ENCODE measurements at places on chromosomes 5 and 9.
A peak's percentile ranks its signal among the peaks of the same experiment; 100 is the strongest.

DNA sequence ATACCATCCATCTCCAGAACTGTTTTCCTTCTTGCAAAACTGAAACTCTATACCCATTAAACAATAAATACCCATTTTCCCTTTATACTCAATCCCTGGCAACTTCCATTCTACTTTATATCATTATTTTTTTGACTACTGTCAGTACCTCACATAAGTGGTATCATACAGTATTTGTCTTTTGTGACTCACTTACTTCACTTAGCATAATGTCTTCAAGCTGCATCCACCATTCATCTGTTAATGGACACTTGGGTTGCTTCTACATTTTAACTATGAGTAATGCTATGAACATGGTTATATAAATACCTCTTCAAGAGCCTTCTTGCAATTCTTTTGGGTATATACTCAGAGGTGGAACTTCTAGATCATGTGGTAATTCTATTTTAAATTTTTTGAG lies 11.6 kb upstream of the TYRP1 start:
- no peak for DNase-seq

- no peak for DNase-seq
These were observed 95.8 kb upstream of the ADAMTS16 start for GRCh38 chr5:5044247-5044840.

GRCh38 chr5:96538808-96539250 lies 105.8 kb upstream of the PCSK1 start:
- no peak for DNase-seq

DNA sequence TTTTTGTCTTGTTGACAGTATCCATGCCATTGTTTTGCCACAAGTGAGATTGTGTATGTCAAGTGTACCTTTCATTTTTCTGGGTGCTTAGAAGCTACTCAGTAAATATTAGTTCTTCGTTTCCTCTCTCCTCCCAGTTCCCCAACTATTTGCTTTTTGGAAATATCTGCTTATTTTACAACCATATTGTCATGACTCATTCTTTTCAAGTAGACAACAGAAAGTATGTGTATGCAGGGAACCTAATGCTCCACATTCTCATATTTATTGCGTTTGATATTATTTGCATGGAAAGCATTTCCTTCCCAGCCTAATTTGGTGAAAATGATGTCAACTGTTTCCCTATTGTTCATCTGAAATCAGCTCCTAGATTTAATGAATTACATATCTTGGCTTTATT lies 483.7 kb upstream of the RIOK2 start:
- DNase-seq: no peak

- DNase-seq: no peak
These were observed 174.1 kb downstream of the SNX18 start for GRCh38 chr5:54691656-54692055.

DNA sequence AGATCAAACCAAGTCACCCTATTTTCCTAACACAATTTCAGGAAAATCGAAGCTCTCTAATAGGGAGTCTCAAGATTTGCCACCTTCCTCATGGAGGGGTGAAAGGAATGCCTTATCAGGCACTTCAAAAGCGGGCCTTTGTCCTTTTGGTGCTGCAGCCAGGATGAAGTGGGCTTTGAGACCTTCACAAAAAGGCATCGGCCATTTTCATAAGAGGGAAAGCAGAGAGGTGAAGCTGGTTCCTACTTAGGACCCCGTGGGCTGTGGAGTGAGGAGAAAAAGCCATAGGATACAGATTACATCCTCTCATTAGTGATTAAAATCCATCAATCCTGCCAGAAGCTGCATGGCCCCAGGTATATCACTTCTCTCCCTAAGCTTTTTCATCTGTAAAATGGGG lies 859 bp downstream of the CDKN2AIPNL start:
- DNase-seq: no peak

DNA sequence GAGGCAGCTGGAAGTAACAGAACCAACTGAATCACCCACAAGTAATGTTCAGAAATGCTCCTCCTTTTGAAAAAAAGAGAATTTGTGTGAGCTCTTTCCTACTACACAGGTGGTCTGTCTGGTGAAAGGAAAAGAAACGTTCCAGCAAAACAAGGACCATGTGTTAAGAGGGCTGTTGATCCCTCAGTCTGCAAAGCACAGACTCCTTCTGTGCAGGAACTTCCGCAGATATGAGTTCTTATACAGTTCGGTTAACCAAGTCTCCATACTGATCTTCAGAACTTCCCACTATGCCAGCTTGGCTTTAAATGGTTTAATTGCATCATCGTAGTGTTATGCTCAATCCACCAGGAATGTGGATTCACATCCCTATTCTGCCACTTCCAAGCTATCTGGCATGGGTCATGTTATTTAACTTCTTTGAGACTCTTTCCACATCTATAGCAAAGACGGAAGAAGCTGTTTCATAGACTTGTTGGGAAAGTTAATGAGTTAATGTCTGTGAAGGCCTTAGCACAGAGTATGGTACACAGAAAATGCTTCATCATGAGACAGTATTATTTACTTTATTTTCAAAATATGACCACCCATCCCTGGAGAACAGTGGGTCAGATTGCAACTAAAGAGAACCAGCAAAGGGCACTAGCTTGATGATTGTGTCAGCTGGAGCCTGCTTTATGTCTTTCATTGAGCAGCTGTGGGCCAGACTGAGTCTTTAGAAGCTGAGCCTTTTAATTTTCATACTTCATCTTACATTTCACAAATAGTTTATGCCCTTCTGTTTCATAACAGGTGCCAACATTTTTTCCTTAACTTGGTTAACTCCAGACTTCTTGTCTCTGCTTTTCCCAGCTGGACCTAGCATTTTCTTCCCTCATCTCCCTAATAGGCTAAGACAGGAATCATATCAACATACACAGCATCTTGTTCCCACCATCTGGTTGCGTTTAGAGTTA lies 89.9 kb downstream of the MAMDC2 start:
- no peak for DNase-seq

DNA sequence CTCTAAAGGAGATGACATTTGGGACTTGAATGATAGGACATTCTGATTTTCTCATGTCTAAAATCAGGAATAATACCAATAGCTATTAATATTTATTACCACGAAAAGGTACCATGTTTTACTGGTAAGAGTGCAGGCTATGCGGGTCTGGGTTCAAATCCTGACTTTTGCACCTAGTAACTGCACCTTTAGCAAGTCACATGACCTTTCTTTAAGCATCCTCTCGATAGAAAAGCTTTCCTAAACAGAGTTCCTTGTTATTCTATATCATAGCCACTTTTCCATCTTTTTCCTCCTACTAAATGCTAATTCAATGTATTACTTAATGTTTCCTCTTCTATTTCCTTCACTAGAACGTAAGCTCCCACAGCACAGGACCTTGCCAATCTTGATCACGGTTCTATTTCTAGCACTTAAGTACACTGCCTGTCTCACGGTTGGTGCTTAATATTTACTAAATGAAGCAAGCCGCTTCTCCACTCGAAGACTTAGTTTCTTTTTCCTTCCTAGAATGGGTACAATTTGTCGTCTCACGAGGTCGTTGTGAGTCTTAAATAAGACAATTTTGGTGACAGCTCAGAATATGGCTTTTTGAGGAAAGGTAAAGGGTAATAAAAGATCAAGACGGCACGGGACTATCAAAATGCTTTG lies 816 bp downstream of the RBM18 start:
- DNase-seq: no peak

DNA sequence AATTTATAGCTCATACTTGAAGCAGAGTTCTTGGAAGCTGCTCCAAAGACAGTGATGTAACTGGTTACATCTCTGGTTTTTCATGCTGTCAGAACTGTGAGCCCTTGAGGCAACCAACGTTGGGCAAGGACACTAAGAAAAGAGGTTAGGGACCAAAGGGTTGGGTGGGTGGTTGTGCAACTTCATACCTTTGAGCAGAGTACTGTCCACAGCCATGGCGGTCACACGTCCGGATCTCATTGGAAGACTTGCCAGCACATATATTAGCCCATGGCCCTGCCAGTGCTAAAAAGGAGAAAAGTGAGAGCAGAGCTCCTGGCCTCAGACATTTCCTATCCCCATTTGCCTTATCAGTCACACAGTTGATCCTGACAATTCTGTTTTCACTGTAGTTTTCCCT lies 2.1 kb downstream of the LECT2 start:
- no peak for DNase-seq

- no peak for DNase-seq
These were observed 60.8 kb downstream of the SH3TC2 start for GRCh38 chr5:149002053-149002452.

GRCh38 chr9:35664531-35665470 lies at the start of gene ARHGEF39:
Gene ARHGEF39 (minus strand): TSS chr9:35665195. CDS start chr9:35665169, 26 bp downstream.
- DNase-seq: peak; percentile 59

DNA sequence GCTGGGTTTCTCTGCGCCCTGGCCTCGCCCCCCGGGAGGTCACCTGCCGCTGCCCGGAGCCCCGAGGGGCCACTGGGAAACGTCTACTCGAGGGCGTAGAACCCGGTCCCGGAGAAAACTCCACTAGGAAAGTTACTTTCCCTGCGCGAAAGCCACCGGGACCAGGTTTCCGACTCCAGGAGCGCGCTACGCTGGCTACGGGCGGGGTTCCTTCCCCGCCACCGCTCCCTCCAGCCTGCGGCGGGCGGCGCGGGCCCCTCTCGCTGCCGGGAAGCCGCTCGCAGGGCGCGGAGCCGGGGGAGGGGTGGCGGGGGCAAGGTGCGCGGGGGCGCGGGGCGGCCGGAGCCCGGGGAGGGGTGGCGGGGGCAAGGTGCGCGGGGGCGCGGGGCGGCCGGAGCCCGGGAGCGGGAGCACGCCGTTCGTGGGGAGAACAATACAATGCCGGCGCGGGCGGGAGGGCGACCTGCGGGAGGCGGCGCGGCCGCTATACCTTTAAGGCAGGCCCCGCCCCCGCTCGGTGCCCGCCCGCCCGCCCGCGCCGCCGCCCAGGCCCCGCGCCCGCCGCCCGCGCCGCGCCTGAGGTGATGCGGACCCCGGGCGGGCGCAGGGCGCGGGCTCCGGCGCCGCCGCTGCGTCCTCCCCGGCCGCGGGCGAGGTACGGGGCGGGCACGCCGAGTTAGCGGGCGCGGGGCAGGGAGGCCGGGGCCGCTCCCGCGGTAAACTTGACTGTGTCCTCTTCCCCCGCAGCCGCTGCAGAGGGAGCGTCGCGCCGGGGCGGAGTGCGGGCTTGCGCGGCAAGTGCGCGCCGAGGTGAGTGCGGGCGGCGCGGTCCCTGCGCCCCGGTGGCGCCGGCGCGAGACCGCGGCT lies 278.1 kb downstream of the AOPEP start:
- DNase-seq: no peak

GRCh38 chr5:144183254-144183889 lies 12.7 kb downstream of the KCTD16 start:
- no peak for DNase-seq

DNA sequence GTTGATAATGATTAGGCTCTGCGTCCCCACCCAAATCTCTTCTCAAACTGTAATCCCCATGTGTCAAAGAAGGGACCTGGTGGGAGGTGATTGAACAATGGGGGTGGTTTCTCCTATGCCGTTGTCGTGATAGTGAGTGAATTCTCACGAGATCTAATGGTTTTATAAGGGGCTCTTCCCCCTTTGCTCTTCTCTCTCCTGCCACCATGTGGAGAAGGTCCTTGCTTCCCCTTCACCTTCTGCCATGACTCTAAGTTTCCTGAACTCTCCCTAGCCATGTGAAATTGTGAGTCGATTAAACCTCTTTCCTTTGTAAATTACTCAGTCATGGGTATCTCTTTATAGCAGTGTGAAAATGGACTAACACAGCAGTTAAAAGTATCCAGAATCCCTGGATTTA lies 715.2 kb upstream of the DMAC1 start:
- DNase-seq: no peak

DNA sequence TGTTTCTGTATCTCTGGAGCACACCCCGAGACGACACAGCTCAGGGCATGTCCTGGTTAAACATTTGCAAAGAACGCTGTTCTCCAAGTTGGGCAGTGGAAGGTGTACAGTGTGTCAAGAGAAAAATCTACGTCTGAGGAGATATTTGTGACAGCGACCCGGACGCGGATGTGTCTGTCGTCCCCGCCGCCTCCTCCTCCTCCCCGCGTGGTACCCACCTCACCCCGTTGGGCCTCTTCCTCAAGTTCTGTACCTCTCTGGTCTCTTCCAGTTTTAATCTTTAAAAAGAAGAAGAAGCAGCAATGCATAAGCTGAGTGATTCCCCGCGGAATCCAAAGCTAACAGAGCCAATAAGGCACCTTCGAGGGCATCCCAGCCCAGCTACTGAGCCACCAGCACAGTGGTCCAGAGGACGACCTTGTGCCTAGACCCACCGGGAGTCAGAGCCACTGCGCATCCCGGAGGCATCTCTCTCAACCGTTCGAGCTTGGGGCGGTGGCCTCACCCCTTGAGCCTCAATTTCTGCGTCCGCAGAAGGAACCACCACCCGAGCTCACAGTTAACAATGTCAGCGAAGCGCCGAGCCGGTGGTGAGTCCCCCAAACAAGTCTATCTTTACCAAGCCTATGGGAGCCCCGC lies 467 bp downstream of the C9orf78 start:
- DNase-seq: no peak

DNA sequence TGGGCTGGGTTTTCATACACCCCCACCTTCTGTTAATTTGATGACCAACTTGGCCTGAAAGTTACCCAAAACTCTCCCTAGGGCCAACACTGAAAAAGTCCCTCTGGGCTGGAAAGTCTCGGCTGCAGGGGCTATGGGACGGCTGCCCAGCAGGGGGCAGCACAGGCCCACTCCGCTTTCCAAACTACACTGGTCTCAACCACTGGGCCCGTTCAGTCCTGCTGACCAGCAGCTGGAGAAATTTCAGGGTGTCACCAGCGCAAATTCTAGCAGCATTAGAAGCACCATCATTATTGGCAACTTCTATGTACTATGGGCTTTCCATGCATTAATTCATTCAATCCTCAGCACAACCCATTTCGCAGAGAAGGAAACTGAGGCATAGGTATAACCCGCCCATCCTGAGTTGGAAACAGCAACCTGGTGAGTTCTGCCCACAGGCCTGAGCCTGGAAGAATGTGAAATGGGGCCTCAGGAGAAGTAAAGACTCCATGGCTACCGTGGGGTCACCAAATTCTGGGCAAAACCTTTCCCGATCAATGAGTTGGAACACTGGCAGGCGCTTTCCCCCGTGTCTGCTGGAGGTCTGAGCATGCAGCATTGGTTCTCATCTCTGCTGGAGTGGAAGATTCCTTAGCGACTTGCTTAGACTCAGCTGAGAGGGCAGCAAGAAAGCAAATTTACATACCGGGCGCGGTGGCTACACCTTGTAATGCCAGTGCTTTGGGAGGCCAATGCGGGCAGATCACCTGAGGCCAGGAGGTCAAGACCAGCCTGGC lies 9.7 kb downstream of the ORM2 start:
- peak; percentile 38 for DNase-seq

GRCh38 chr5:54469622-54470021 lies 14.1 kb downstream of the HSPB3 start:
- DNase-seq: no peak

GRCh38 chr5:177372910-177373309 lies 11.3 kb upstream of the SLC34A1 start:
- no peak for DNase-seq

GRCh38 chr5:14838396-14839319 lies 32.9 kb downstream of the ANKH start:
- no peak for DNase-seq

GRCh38 chr5:73367650-73368049 lies 80.9 kb downstream of the FOXD1 start:
- no peak for DNase-seq

GRCh38 chr5:177435847-177436536 lies 9.5 kb downstream of the GRK6 start:
- DNase-seq: no peak
